Stimulated activated CD8-positive, alpha-beta memory T cell treated with anti-CD3 and anti-CD28 coated beads, Interleukin-7, amount 100 ng/mL, for 24 hours (primary cell): ENCODE measurements at places on chromosomes 7 and 10.

- no peak for DNase-seq
Measured at GRCh38 chr7:87575521-87575920, 25.2 kb downstream of the ABCB1 start.

GRCh38 chr7:69699931-69700330, 101.7 kb downstream of the AUTS2 start:
- no peak for DNase-seq

DNA sequence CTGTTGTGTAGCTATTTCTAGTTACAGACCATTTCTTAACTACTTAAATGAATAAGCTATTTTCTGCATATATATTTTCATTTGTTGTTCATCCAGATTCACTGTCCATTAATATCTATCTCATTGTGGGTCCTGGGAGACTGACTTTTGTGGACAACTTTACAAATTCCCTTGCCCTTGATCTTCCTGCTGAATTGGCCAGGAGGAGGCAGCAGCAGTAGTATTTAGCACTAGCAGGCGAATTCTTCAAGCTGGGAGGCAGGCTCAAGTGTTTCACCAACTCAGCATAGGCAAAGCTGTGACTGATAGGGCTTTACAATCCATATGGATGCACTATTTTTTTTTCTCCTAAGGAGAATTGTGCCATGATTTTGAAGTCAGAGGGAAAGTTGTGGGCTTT, 461.0 kb upstream of the NRG3 start:
- no peak for DNase-seq

GRCh38 chr7:123112833-123113232, 86.9 kb downstream of the SLC13A1 start:
- no peak for DNase-seq

DNA sequence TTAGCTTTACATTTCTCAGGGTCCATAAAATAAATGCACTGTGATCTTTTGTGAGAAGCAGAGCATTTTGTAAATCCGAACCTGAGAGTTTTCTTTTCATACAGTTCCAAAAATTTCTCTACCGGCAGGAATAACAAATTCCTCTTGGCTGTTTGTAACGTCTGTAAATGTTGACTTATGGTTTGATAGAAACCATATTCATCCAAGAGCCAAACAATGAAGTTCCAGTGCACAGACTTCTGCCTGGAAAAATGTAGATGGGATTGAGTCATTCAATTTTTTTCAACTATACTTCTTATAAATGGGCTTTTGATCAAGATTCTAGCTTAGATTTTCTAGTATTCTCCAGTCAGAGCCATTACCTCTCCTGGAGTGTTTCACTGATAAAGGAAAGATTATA, 530.6 kb downstream of the TFEC start:
- no peak for DNase-seq

DNA sequence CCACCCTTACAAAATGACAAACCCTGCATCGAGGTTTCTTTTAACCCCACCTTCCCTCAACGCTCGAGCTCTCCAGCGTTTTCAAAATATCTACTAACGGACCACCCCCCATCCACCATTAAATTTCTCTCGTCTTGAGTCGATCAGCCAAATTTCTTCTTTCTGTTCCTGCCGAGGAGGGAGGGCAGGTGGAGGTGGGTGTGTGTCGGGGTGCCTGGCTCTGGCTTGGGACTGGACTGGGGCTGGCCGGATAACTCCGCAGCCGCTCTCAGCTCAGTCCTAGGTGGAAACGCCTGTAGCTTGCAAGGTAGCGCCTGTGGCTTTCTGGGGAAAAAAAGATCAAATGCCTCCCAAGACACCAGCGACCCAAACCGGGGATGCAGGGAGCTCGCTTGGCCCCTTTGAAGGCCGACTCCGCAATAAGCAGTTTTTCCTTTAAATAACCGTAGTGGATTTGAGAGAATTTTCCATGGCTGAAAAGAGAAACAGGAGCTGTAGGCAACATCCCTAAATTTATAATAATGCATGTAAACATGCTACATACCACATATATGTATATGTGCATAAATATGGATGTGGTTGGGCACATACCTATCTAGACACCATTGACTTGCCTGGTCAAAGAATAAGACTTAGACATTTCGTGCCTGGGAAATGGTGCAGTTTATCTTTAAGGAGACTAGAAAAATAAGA, 1.9 kb upstream of the TMEM178B start:
- no peak for DNase-seq

DNA sequence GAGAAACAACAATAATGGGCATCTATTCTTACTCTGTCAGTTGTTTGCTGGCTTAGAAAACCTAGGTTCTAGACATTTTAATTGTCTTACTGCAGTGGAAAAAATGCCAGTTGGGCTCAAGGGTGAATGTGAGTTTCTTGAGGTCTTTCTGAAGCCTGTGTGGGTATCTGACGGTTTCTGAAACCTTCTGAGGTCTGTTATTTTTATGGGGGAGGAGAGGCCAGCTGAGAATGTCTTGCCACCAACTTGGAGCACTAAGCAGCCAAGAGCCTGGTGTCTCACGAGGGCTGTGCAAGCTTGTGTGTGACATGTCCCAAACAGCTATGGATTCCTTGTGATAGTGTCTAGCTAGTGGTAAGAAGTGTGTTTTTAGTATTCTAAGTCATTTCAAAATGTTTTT, 24.2 kb upstream of the DDC start:
- DNase-seq = no peak

DNA sequence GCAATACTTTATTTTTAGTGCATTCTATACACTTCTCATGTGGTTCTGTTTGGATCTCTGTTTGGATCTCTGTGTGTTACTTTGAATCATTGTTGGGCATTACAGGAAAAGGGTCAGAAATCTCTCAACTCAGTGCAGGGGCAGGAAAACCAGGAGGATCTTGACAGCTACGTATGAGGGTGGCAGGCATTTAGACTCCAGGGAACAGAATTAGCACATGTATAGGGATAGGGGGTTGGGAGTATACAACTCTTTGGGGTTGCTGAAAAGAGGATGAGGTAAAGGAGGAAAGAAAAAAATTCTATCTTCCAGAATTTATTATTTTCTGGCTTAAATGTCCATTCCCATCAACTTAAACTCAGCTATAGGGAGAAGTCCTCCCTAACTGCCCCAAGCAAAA, 59.4 kb upstream of the MKI67 start:
- DNase-seq = no peak

DNA sequence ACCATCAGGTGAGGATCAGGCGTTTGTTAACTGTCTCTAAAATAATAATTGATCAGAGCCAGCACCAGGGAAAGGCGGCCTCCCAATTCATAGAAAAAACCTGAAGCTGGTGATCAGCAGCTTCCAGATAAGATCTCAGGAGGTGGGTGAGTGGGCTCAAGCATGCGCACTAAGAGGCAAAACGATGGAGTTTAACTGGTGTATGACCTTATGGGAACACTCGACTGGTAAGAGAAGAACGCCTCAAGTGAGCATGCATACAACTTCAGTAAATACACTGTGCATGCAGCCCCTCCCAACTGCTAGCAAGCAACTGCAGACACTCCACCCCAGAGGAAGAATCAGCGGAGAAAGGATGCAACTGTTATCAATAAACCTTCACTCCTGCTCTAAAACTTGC, 18.1 kb downstream of the RAPGEF5 start:
- DNase-seq = no peak

GRCh38 chr7:102323914-102324195, 32.4 kb downstream of the SPDYE6 start:
- DNase-seq = no peak

GRCh38 chr10:97869091-97870042, 19.7 kb downstream of the GOLGA7B start:
- DNase-seq = peak; percentile 67

- DNase-seq = no peak
Measured at GRCh38 chr7:25240340-25240739, 12.1 kb upstream of the NPVF start.

GRCh38 chr7:158324397-158325360, 262.9 kb downstream of the PTPRN2 start:
- no peak for DNase-seq

GRCh38 chr7:41114691-41115090, 588.2 kb downstream of the INHBA start:
- DNase-seq = no peak

DNA sequence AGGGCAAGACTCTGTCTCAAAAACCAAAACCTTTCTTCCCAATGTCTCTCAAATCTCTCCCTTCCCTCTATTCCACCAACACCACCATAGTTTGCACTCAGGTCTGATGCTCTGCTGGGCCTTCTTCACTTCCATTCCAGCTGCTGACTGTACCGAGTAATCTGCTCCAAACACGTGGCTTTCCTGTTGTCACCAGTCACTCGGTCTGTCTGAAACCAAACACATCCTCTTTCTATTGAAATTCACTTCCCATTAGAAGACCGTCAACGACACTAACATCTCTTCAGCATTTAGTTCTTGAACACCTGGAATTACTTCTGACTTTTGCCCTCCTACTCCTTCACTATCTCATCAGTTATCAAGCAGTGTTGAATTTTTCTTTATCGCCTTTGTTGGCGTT, 4.7 kb upstream of the NRF1 start:
- DNase-seq = no peak

GRCh38 chr7:81155654-81156373, 237.0 kb upstream of the SEMA3C start:
- no peak for DNase-seq

- DNase-seq = no peak
Measured at GRCh38 chr10:43785252-43785651, 136.6 kb upstream of the ZNF32 start.

DNA sequence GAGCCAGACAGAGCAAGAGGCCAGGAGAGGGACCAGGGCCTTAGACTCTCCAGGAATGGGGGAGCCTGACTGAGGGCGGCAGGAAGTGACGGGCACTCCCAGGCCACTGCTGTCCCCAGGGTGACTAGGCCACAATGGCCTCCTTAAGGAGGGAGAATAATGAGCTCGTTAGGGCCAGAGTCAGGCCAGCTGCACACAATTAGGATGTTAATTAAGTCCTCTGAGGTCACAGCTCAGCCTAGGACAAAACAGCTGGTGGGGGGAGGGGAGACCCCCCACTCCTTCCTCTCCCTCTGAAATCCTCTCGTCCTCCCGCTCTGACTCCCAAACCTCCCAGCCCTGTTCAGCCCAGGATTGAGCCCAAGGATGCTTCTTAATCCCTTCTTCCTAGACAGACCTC, 143.0 kb downstream of the NEURL1 start:
- DNase-seq = no peak

DNA sequence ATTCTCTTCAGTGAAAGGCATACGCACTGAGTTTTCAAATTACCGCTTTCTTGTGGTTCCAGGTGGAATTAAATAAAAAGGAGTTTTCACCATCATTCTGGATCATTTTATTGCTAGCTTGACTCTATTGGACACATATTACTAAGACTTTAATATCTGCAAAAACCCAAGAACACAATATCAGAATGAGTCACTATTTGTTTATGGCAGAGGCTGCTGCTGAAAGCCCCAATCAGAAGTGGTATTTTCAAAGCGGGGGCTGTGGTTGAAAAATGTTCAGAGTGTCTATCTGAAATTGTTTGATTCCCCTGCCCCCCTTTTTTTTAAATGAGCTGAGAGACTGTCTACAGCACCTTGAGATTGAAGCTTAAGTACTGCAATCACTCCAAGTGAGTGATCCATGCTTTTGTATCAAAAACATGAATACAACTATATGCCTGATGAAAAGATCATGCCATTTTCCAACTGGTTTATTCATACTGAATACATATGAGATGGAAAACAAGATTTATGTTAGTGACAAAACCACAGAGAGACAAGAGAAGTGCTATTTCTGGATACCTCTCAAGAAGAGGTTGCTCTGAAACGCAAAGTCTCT, 376.4 kb downstream of the HTR7 start:
- DNase-seq = no peak

DNA sequence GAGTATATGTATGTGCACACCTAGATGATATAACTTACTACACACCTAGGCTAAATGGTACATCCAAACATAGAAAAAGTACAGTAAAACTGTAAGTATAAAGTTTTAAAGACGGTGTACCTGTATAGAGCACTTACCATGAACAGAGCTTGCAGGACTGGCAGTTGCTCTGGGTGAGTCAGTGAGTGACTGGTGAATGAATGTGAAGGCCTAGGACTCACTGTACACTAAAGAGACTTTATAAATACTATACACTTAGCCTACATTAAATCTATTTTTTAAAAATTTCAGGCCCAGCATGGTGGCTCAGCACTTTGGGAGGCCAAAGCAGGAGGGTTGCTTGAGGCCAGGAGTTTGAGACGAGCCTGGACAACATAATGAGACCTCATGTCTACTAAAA, 195.3 kb downstream of the FZD1 start:
- no peak for DNase-seq

- no peak for DNase-seq
Measured at GRCh38 chr7:148852272-148852671, 31.8 kb downstream of the EZH2 start.

DNA sequence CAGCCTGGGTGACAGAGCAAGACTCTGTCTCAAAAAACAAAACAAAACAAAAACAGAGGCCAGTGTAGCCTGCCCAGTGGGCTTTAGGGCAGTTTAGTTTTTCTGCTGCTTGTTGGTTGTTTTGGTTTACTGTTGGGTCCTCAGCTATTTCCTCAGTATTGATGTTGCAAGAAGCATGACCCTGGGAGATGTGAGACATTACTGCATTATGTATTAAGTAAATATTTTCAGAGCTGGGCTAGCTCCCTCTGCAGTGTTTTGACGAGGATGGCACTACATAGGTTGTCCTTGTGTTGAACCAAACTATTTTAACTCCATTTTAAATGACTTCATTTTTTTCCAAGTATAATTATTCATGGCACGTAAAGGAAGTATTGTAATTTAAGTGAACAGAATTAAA, 4.8 kb downstream of the AKAP9 start:
- DNase-seq = no peak

GRCh38 chr10:60937784-60938654, 6.0 kb downstream of the RHOBTB1 start:
- no peak for DNase-seq

DNA sequence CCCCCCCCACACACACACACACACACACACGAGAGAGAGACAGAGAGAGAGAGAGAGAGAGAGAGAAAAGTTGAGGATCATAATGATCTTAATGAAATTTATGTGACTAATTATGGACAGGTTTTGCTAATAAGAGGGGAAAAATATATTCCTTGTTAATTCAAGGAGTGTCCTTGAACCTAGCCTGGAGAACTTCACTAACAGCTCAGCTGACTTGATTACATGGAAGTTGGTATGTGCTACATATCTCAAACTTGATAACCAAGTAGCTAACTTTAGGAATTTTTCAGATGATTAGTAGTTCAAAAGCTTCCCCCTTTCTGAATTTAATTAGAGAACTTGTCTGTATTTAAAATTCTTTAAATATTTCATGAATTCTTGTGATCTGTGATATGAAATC, 15.3 kb downstream of the SLF2 start:
- no peak for DNase-seq

GRCh38 chr7:1137517-1138167, 22.4 kb downstream of the ZFAND2A start:
- DNase-seq = no peak
